ENCODE measurements at places on chromosomes 13 and 19.

DNA sequence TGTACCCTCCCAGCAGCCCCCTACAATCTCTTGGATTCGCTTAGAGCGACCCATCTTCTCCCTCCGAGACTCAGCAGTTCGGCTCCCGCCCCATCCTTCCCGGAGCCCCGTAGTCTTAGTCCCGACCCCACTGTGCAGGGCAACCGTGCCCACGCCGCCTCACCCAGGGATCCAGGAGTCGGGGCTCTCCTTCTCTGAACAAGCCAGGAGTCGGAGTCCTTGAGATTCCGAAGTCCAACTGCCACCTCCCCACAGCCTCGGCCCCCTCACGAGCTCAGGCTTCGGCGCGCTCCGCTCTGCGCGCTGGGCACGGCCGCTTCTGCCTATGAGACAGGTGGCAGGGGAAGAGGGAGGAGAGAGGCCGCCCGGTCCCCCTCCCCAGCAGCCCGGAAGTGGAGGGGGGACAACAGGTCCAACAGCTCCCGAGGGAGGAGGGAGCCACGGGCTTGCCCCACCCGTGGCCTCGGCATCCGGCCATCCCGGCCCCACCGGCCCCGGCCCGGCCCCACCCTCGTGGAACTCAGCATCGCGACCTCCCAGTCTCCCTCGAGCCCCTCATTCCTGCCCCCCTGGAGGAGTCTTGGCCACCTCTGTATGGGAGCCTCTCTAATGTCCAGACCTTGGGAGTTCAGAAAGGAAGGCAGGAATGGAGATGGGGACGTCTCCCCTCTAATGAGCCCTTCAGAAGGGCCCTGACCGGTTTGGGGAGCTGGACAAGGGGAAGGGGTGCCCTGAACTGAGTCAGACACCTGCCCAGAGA is at the start of gene PHLDB3:
TSS of gene PHLDB3 (minus strand) at position 321 of the 760 bp plus-strand sequence. CDS start 628 bp downstream, outside the sequence.
- no peak for DNase-seq

DNA sequence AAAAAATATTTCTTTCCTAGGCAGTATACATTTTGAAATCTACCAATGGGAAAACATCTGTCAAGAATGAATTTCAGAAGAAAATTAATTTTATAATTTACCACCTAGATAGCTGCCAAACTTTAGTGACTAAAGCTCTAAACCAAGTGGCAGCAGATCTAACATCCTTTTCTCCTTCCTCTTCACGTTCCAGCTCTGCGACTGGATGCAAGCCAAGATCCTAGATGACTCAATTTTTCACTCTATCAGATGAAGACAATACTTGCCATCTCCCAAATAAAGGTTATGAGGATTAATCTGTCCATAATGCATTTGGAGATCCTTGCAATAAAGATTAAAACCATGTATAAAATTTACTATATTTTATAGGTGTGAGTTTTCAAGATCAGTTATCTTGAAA is 66.7 kb upstream of the MIR17HG start:
- no peak for DNase-seq

- DNase-seq: no peak
Observed at GRCh38 chr19:29678484-29679106, 13.3 kb downstream of the PLEKHF1 start.

GRCh38 chr19:47230054-47230920 is 712 bp downstream of the BBC3 start:
- no peak for DNase-seq

GRCh38 chr13:41588899-41589298 is 131.5 kb downstream of the RGCC start:
- DNase-seq: peak; percentile 92

- no peak for DNase-seq
Observed at GRCh38 chr13:109812382-109812781, 26.0 kb upstream of the IRS2 start.

- no peak for DNase-seq
Observed at GRCh38 chr19:3466635-3467034, 13.7 kb downstream of the SMIM24 start.

DNA sequence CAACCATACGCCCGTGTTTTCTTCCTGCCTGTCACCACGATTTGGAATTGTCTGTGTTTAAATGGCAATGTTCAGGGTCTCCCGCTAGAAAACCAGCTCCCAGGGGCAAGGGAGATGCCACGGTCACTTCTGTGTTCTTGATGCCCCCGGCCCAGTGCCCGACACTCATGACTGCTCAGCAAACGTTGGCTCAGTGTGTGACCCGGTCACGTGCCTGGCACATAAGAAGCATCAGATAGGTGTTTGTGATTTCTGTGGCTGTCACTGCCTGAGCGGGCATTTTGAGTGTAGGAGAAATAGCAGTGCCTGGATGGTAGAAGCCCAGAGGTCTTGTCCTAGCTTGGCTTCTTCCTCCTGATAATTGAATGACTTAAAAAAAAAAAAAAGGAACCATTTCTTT is 15.5 kb downstream of the HDGFL2 start:
- DNase-seq: no peak

- no peak for DNase-seq
Observed at GRCh38 chr19:17873786-17874757, 2.3 kb downstream of the SLC5A5 start.

- no peak for DNase-seq
Observed at GRCh38 chr19:19341026-19341425, 20.4 kb downstream of the MAU2 start.

GRCh38 chr19:48444129-48444935 is 1.5 kb upstream of the GRWD1 start:
- DNase-seq: no peak

DNA sequence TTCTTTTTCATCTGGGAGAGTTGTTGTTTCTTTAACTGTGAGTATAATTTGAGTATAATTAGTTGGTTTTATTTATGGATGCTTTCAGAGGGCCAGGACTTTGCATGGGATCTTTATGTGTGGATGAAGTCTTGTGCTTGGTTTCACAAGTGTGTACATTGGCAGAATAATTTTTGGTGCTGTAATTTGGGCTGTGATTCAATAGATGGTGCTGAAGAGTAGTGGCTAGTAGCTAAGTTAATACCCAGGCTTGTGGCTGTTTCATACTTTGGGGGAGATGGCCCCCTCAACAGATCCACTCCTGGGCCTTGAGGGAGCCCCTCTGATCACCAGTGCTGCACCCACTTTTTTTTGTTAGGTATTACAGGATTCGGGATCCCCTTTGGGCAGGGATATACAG is 1142.4 kb downstream of the SLITRK1 start:
- DNase-seq: no peak

DNA sequence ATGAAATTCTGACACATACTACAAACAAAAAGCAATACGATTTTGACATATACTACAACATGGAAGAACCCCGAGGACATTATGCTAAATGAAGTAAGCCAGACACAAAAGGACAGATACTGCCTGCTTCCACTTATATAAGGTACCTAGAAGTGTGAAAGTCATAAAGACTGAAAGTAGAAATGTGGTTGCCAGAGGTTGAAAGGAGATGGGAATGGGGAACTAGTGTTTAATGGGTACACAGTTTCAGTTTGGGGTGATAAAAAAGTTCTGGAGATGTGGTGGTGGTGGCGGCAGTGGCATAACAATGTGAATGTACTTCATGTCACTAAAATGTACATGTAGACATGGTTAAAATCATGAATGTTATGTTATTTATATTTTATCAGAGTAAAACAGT is 12.1 kb upstream of the NDFIP2 start:
- DNase-seq: no peak

GRCh38 chr19:30167206-30167868 is 204.8 kb upstream of the ZNF536 start:
- DNase-seq: no peak
